ENCODE measurements at places on chromosomes 1 and 21. TPM values are rescaled to one million over a fixed set of nuclear protein-coding genes. Genes with fewer than 3 reads are reported as not detected.

Gene FAM89A
- 47.5 TPM for total RNA-seq

Gene ZC3H12A
- total RNA-seq = 12.8 TPM

Gene TNFRSF18
- not detected for total RNA-seq

Gene CA6
- not detected for total RNA-seq

Gene RGS13
- total RNA-seq = not detected

Gene MYOC
- total RNA-seq = 4.2 TPM

Gene TRMT13
- 11.4 TPM for total RNA-seq

Gene RBM11
- not detected for total RNA-seq

Gene PGBD2
- total RNA-seq = 0.53 TPM

Gene PTPN7
- total RNA-seq = not detected

Gene OR2T2
- total RNA-seq = not detected
